ENCODE measurements at places on chromosomes 4 and X. TPM values are rescaled to one million over a fixed set of nuclear protein-coding genes. Genes with fewer than 3 reads are reported as not detected.

DNA sequence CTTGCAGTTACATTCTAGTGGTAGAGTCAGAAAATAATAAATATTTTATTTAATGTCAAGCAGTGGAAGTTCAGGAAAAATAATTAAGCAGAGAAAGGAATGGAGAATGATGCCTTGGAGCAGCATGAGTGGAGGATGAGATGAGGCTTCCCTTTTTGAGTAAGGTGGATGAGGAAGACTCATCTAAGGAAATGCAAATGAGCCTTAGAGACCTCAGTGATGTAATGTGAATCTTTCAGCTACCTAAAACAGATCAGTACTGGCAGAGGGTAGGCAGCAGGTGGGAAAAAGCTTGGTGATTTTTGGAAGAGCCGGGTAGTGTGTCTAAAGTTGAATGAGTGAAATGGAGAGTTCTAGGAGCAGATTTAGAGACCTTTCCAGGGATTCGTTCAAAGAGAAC is 118.2 kb downstream of the GRID2 start:
- H3K4me3 ChIP-seq = no peak overlapping the region
- H3K4me1 ChIP-seq = no peaks in the 10 kb centered on the region
- no peak overlapping the region for H3K27ac ChIP-seq
- H3K36me3 ChIP-seq = no peaks in the 10 kb centered on the region

The UBE2A gene
- total RNA-seq = 53.9 TPM

DNA sequence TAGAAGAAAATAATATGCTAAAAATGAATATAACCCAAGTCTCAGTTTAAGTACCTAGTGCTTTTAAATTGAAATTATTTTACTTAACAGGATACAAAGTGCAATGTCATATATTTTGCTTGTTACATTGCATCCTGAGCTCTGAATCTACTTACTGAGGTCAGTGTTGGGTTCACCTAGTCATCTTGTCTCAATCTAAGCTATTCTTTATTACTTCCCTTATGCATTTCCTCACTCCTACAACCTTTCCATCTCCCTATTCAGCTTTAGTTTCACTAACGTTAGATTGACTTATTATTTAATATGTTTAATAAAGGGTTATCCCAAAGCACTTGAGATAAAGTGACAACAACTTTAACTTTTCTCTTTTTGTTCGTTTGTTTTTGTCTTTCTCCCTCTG is 483.7 kb downstream of the FSTL5 start:
- no peaks in the 10 kb centered on the region for H3K27me3 ChIP-seq
- H3K27ac ChIP-seq = no peak overlapping the region
- no peaks in the 10 kb centered on the region for H3K4me1 ChIP-seq
- no peaks in the 10 kb centered on the region for H3K36me3 ChIP-seq

The P2RY4 gene
- not detected for total RNA-seq

DNA sequence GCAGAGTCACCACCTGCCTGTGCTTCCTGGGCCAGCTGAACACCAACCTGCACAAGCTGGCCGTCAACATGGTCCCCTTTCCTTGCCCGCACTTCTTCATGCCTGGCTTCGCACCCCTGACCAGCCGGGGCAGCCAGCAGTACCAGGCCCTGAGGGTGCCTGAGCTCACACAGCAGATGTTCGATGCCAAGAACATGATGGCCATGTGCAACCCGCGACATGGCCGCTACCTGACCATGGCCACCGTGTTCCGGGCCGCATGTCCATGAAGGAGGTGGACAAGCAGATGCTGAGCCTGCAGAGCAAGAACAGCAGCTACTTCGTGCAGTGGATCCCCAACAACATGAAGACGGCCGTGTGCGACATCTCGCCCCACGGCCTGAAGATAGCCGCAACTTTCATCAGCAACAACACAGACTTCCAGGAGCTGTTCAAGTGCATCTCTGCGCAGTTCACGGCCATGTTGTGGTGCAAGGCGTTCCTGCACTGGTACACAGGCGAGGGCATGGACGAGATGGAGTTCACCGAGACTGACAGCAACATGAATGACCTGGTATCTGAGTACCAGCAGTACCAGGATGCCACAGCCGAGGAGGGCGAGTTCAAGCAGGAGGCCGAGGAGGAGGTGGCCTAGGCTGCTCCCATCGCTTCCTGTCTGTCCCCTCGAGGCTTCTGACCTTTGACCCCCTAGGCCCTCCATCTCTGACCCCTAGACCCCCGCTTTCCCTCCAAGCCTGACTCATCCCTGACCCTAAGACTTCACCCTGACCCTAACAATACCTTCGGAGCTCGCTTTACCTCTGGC is 170.3 kb downstream of the THOC2 start:
- DNase-seq = no peak
- no peaks in the 10 kb centered on the region for H3K27me3 ChIP-seq
- no peaks in the 10 kb centered on the region for H3K36me3 ChIP-seq

GRCh38 chrX:133333154-133333750 is 82.0 kb downstream of the GPC4 start:
- H3K4me3 ChIP-seq = no peak overlapping the region
- no peaks in the 10 kb centered on the region for H3K36me3 ChIP-seq
- H3K27ac ChIP-seq = no peak overlapping the region
- no peaks in the 10 kb centered on the region for H3K27me3 ChIP-seq

DNA sequence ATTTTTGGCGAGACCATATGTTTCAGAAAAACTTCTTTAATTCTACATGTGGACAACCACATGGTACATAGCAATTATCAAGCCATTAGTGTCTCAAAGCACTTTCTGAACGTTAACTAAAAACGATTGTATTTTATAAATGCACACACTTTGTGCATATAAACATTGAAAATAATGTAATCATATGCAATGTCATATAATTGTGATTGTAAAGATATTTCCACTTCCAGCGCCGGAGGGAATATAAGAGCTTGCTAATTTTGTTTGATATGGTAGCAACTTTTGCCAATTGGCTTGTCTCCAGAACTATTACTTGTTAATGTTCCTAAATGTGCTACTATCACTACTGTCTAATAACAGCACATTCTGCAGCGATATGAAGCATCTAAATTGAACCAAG is 162.3 kb upstream of the SMIM31 start:
- no peak overlapping the region for H3K4me3 ChIP-seq
- no peaks in the 10 kb centered on the region for H3K36me3 ChIP-seq
- no peak for DNase-seq
- no peak overlapping the region for H3K27ac ChIP-seq
- H3K4me1 ChIP-seq = no peaks in the 10 kb centered on the region
- H3K27me3 ChIP-seq = no peaks in the 10 kb centered on the region

DNA sequence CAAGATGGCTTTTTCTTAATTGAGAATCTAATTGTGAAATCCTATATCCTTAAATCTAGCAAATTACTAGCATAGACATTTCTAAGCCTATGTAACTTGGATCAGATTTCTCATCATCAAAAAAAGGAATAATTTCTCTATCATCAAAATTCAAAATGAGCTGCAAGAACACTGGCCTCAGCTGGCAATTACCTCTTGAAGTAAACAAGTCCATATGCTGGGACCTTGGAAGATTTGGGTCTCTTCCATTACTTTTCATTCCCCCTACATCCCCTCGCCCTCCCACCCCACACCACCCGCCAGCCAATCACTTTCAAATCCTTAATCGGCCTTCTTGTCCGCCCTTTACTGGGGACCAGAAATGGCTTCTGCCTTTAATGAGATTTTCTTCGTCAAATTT is 23.3 kb upstream of the MBTPS2 start:
- H3K36me3 ChIP-seq = no peaks in the 10 kb centered on the region
- no peaks in the 10 kb centered on the region for H3K4me1 ChIP-seq
- no peak overlapping the region for H3K27ac ChIP-seq
- no peak for DNase-seq

The GJB1 gene
- not detected for total RNA-seq

The PAGE2B gene
- 0.70 TPM for total RNA-seq

GRCh38 chrX:21781525-21781924 is 23.6 kb upstream of the SMPX start:
- no peaks in the 10 kb centered on the region for H3K4me1 ChIP-seq
- no peaks in the 10 kb centered on the region for H3K36me3 ChIP-seq
- DNase-seq = no peak
- no peaks in the 10 kb centered on the region for H3K27me3 ChIP-seq

Data from activated CD4-positive, alpha-beta memory T cell treated with anti-CD3 and anti-CD28 coated beads for 36 hours (primary cell).